ENCODE measurements at places on chromosomes 13 and 19.

GRCh38 chr19:15280915-15281683 lies 48.9 kb upstream of the EPHX3 start:
- DNase-seq: peak; percentile 77

DNA sequence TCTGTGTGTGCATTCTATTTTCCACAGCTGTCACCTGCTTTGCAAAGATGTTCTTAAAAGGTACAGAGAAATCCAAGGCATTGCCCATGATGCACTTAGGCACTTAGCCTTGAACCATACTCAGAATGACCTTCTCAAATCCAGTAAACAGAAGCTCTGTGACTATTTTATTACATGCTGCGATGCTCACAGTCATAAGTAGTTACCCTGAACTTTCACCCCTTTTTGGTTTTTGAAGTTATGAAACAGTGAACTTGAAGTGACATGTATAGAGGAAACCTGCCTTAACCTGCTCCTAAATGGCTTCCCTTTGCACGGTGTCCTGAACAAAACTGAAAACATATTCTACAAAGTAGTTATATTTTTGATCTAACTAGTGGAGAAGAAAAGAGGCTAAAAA lies 100.4 kb downstream of the SLC10A2 start:
- DNase-seq: no peak

- DNase-seq: no peak
Measured at GRCh38 chr19:28881616-28882015, 331.3 kb downstream of the UQCRFS1 start.

DNA sequence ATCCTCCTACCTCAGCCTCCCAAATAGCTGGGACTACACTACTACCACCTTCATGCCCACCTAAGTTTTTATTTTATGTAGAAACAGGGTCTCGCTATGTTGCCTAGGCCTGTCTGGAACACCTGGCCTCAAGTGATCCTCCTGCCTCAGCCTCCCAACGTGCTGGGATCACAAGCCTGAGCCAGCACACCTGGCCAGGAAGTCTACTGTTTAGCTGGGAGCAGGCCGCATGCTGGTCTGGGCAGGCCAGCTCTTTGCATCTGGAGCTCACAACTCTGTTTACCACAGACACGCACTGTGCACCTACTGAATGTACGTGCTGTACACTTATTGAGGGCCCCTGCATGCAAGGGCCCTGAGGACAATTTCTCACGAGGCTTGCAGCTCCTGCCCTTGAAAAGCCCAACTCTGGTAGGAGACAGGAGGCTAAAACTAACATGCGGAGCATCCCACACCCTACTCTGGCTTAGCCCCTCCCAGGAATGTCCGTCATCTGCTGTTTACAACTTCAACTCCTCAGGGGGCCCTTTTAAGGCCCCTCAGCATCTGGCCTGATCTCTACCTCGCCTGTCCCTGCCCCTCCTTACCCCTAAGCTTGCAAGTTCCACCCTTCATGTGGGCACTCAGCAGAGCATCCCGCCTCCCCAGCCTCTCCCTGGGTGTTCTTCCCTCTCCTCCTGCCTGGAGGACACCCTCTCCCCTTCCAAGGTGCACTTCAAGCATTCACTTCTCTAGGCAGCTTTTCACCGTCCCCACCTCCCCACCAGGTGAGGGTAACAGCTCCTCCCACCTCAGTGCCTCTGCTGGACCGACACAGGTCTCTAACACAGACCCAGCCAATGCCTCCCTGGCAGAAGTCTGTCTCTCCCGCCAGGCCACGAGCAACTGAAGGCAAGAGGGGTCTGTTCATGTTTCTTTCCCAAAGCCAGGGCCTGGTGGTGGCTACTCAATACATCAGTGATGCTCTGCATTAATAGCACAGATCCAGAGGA lies 114.2 kb upstream of the UQCRFS1 start:
- no peak for DNase-seq

DNA sequence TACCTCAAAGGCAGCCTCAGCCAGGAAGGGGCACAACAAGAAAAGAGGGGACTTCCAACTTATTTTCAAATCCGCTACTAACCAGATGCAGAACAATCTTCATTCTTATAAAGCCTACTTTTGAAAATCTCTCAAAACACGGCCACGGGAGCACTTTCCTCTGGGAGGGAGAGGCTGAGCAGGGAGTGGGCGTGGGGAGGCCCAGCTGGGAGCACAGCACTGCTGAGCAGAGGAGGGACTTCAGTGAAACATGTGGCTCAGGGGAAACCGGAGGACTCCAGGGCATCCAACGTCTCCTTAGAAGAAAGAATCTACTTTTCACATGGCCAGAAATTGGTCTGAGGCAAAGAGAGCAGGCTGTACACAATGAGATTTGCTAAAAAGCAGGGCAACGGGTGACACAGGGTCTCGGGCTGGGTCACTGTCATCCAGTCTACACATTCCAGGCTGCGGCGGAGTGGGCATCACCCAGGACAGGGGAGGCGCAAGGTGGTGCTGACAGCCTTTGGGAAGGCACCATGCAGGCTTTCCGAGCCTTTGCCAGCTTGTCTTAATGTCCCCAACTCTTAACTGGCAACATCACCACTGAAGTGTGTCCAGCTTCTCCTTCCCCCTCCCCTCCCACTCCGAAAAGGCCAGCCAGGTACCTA lies 117.1 kb downstream of the STK24 start:
- DNase-seq: no peak

- peak; percentile 74 for DNase-seq
Measured at GRCh38 chr13:99280166-99280565, 22.0 kb upstream of the GPR18 start.

DNA sequence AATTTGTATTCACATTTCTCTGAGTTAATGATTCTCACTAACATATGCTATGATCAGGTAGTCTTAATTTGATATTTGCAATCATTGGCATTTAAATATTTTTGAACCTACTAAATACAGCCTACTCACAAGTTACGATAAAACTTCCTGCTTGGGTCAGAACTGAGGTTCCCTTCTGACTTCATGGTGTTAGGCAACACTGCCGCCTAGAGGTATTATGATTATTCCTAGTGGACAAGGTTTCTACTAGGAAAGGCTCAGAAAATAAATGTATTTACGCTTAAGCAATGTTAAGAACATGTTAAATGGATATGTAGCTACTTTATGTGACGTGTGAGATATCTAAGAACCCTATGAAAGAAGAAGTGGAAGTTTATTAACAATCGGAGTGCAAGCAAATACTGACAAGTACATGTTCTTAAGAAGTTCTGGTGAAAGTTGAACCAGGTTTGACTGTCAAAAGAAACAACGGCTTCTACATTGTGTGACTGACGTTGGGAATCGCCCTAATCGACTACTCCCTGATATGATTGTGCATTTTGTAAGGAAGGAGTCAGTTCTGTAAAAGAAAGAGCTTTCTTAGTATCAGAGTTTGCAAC lies 1395.8 kb downstream of the SLITRK5 start:
- no peak for DNase-seq

DNA sequence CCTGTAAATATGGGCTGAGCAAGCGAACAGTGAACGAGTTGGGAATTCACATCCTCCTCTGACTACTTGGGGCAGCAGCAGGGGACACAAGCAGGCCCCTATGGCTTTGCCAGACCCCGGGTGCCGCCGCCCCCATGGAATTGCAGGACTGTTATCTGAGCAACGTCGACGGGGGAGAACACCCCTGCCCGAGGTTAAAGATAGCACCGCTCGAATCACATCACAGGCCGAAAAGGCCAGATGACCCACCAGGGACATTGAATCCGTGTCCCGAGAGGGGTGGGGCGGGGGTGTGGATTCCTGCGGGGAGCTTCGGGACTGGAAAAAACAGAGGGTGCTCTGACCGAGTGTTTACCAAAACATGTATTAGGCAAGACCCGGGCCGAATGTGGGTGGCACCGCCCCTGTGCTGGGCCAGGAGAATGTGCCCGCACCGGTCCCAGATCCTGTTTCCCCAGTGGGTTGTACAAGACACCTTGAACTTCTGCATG lies 9.1 kb downstream of the FEM1A start:
- no peak for DNase-seq

- DNase-seq: no peak
Measured at GRCh38 chr13:60757501-60758215, 360.6 kb downstream of the TDRD3 start.

- DNase-seq: no peak
Measured at GRCh38 chr19:15506074-15506571, 2.2 kb upstream of the CYP4F22 start.

DNA sequence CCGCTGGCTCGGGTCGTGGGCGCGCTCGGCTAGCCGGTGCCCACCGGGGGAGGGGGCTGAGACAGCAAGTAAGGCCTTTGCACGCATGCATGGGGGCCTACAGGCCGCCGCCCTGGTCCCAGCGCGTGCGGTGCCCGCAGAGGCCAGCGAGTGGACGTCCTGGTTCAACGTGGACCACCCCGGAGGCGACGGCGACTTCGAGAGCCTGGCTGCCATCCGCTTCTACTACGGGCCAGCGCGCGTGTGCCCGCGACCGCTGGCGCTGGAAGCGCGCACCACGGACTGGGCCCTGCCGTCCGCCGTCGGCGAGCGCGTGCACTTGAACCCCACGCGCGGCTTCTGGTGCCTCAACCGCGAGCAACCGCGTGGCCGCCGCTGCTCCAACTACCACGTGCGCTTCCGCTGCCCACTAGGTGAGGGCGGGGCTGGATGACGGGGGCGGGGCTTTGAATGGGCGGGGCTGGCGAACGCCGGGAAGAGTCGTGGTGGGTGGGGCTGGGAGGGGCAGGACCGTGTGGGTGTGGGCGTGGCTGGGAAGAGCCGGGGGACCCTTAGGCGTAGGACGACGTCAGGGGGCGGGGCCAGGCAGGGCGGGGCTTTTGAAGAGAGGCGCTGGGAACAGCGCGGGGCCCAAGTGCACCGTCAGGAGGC lies 2.1 kb downstream of the CILP2 start:
- no peak for DNase-seq

DNA sequence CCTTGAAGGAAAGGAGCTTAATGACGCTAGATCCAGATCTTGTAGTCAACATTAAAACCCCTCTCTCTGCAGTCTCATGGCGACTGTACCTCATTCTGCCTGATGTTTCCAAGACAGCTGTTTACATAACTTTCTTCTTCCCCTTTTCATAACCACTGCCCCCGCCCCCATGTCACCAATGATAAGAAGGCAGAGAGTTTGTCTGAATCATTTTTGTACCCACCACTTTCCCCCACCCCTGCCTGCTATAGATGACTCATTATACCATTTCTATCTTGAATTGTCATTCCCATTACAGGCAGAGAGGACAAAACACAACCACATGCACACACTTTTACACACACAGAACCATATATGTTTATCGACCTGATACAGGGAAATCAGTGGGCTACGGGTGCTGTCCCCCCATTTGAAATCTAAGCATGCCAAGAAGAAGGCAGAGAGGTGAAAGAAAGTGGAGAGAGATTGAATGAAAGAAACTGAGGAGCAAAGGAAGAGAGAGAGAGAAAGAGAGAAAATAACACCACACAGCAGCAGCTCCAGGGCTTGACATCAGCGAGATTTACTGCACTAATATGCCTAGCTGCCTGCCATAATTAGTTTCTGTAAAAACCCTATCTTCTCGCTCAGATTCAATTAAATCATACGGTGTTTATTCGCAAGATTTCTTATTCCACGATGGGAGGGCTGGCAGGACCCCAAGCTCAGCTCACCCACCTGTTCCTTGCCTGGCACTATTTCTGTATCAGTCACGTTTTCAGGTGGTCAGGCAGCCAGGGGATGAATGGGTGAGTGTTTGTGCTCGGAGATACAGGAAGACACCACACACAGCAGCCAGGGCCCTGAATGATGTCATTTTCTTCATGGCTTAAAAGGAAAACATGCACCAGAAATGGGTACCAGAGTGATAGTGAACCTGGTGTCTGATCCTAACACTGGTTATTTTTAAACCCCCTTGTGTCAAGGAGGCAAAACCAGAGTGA lies 114.3 kb upstream of the SERP2 start:
- DNase-seq: no peak

- no peak for DNase-seq
Measured at GRCh38 chr13:85728811-85729210, 70.4 kb downstream of the SLITRK6 start.

DNA sequence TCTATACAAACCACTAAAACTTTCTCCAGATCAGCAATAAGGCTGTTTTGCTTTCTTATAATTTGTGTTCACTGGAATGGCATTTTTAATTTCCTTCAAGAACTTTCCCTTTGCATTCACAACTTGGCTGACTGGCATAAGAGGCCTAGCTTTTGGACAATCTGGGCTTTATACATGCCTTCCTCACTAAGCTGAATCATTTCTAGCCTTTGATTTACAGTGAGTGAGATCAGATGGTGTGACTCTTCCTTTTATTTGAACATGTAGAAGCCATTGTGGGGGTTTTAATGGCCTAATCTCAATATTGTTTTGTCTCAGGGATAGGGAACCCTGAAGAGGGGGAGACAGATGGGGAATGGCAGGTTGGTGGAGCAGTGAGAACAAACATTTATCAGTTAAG lies 82.7 kb downstream of the FOXO1 start:
- DNase-seq: no peak

GRCh38 chr13:48263196-48263595 lies 30.2 kb downstream of the ITM2B start:
- DNase-seq: no peak

DNA sequence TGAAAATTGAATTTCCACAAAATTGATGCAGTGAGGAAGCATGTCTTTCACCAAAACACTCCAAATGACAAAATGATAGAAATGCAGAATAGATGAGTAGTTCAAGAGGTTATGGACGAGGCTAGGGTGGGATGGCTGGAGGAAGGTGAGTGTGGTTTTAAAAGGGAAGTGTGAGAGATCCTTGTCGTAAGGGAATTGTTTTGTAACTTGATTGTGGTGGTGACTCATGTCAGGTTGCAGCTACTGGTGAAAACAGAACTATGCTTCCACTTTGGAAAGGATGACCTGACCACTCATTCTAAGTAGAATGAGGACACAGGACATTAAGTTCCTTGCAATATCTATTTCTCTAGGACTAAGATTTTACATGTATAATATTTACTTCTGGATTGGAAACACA lies 345.7 kb downstream of the MTUS2 start:
- no peak for DNase-seq

- DNase-seq: no peak
Measured at GRCh38 chr19:32349051-32349450, 3.6 kb downstream of the ZNF507 start.

DNA sequence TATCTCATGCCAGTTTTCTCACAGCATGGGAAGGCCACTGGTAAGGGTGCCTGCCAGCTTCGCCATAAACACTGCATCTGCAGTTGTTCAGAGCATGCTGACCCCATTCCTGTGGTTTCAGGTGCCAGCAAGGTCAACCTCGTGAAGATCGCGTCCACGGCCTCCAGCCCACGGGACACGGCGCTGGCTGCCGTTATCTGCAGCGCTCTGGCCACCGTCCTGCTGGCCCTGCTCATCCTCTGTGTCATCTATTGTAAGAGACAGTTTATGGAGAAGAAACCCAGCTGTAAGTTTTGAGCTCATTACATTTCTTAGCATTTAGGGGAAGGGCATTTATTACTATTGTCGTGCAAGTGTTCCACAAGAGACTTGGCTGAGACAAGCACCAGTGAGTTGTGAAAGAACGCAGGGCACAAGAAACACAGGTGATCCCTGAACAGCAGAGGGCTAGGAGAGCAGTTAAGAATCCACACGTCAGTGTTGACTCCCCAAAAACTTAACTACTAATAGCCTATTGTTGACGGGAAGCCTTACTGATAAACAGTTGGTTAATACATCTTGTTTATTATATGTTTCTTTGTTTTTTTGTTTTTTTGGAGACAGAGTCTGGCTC lies 88.8 kb downstream of the TNFRSF19 start:
- DNase-seq: no peak

All from GM04504 (cell line).